ENCODE measurements at places on chromosomes 13 and 19.

DNA sequence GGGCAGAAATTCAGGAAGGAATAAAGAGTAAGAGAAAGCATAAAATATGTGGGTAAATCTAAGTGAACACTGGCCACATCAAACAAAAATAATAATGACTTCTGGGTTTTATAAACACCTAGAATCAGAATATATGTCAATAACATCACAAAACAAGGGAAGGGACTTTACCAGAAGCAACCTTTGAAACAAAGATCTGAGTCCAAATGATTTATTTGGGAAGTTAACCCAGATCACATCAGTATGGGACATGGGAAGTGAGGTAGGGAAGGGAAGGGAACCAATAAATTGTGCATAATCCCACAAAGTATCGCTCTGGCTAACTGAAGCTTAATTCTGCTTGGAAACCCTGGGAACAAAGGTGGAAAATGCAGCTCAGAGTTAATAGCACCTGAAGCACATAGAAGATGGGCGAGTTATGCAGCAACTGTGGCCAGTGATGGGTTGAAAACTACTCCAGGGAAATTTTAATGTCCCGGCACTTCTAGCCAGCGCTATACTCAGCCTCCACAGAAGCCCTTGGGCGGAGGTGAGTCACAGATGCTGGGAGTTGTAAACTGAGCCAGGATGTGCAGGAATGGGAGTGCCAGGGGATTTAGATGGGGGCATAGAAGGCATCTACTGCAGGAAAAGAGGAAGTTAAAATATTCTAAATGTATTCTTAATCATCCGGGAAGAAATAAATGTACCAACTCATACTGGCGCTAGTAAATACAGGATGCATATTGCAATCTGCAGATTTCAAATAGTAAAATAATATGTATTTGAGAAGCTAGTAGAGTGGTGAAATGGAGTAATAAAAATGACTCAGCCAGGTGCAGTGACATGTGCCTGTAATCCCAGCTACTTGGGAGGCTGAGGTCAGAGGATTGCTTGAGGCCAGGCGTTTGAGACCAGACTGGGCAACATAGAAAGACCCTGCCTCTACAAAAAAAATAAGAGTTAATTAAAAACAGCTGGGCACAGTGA is 34.2 kb upstream of the CEBPG start:
- no peak for DNase-seq

DNA sequence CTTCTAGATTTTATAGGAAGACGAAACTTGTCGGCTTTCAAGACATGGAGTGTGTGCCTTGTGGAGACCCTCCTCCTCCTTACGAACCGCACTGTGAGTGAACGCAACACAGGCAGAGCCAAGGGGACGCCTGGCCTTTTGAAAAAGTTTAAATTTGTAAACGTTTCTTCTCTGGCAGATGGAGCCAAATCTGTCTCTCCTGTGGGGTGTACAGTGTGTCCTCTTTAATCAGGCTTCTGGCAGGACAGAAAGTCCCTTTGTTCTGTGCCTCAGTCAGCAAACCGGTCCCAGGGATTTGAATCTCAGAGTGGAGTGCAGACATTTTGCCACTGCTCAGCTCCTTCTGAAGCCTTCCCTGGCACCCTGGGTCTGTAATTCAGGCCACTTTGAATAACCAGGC is 56.5 kb downstream of the TNFRSF19 start:
- DNase-seq: no peak

- DNase-seq: no peak
Observed at GRCh38 chr19:42092350-42092749, 16.4 kb downstream of the ZNF574 start.

DNA sequence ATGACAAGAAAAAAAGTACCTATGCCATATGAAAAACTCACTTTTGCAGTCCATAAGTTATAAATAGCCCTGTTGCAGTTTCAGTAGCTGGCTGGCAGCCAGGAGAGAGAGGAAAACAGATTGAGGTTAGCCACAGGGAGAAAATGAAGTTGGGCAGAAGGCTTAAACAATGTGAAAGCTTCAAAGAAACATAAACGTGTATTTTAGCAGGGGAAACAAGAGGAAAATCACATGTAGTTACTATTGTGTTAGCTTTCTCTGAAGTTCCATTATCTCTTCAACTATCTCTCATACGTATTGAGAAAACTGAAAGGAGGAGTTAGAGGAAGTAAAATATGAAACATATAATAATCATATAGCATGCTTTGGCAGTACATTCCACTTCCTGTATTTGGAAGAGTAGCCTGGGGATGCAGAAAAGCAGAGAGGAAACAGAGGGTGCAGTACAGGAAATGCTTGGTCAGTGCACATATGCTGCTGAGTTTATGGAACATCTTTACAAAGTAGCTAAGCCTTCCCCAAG is 1551.1 kb downstream of the EFNB2 start:
- DNase-seq: no peak
